ENCODE measurements at places on chromosomes 7 and 10.

DNA sequence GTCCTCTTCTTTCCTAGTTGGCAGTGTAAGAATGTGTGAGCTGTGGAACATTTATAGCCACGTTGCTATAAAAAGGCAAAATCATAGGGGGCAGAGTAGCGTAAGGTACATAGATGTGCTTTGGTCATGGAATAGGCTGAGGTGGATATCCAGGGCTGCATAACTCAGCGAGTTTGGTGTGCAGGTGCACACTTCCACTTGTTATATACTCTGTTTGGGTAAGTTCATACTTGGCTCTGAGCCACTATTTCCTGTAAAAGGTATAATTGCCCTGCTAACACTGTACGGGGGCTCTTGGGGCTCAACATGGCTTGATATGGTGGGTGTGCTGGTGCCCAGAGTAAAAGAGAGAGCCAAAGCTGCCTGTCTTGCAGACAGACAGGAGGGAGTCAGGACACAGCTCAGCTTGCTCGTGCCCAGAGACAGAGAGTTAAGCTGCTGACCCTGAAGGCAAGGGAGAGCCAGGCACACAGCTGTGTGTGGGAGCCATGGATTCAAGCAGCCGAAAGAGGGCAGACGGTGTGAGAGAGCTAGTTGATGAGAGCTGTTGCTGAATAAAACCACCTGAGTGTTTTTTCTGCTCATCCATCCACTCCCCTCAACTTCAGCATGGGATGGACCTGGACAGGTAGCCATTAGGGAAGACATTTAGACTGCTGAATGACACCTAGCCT lies 126.7 kb downstream of the DKK1 start:
- no peak for DNase-seq

GRCh38 chr7:151893405-151893923 lies 16.5 kb upstream of the PRKAG2 start:
- no peak for DNase-seq

DNA sequence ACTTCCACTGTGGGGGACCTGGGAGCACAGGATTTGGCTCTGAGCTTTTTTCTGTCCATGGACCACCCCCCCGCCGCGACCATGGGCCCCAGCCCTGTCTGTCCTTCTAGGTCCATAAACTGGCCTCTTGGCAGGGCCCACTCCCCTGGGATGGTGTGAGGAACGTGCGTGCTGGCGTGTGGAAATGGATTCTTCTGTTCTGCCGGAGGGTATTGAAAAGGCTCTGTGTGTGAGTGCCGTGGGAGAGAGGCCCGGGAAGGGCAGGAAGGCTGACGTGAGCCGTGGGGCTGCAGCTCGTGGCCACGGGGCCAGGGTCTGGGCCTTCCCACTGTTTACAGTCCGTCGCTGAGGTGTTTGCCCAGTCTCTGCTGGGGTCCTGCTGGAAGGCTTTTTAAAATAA lies 123.7 kb downstream of the GRK5 start:
- no peak for DNase-seq

- DNase-seq, result no peak
These were observed 130.7 kb downstream of the PIP4K2A start for GRCh38 chr10:22583683-22584082.

GRCh38 chr7:26375726-26376174 lies 84.1 kb downstream of the SNX10 start:
- DNase-seq, result no peak

DNA sequence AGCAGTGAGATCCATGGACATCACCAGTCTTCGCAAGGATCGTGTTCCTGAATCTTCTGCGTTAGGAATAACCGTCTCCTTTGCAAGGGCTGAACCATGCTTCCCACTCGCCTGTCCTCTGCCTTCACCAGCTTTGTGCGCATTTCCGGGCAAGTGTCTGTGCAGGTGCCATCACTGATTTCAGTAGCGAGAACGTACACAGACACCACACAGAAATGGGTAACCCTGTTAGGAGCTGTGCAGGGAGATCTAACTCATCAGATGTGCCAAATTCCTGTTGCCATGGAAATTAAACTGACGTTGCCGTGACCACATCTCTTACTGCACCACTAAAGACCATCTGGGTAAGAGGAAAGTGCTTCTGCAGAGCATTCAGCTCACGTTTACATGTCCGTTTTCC lies 146.3 kb downstream of the DIP2C start:
- DNase-seq, result peak; percentile 61

DNA sequence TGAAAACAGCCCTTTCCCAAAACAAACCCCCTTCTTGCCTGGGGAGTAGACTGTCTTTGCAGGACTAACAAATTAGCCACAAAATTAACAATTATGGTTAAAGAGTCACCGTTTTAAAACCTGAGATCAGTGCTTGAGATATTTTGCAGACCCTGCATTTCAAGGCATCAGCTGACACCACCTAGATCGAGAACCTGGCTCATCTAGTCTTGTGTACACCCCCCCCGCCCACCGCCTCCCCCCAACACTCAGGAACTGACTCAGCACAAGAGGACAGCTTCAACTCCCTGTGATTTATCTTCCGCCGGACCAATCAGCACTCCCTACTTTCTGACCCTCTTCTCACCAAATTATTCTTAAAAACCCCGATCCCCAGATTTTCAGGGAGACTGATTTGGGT lies 737.1 kb downstream of the PHTF2 start:
- DNase-seq, result no peak

GRCh38 chr10:50392966-50393718 lies 141.8 kb upstream of the ASAH2 start:
- DNase-seq, result no peak

- DNase-seq, result no peak
These were observed 37.3 kb downstream of the MICALL2 start for GRCh38 chr7:1421946-1422345.

DNA sequence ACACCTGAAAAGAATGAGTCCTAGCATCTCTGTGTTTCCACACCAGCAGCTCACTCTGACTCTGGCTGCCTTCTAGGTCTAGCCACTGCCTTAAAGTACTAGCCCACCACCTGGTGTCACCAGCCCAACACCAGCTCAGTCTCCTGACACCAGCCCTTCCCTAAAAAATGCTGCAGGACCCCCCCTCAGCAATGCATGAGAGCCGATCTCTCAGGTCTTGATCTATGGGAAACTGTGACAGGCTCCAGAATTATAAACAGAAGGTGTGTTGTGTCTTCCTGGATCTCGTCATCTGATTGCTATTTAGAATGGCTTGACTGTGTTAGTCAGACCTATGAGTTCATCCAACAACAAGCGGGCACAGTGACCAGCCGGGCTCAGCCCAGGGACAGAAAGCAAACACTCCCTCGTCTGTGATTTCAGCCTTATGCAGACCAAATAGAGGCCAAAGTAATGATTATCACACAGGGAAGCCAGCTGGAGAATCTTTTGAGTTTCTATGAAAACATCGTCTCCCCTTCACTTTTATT lies 66.6 kb downstream of the CUBN start:
- DNase-seq, result no peak

GRCh38 chr7:31890766-31891165 lies 179.4 kb downstream of the PDE1C start:
- no peak for DNase-seq

DNA sequence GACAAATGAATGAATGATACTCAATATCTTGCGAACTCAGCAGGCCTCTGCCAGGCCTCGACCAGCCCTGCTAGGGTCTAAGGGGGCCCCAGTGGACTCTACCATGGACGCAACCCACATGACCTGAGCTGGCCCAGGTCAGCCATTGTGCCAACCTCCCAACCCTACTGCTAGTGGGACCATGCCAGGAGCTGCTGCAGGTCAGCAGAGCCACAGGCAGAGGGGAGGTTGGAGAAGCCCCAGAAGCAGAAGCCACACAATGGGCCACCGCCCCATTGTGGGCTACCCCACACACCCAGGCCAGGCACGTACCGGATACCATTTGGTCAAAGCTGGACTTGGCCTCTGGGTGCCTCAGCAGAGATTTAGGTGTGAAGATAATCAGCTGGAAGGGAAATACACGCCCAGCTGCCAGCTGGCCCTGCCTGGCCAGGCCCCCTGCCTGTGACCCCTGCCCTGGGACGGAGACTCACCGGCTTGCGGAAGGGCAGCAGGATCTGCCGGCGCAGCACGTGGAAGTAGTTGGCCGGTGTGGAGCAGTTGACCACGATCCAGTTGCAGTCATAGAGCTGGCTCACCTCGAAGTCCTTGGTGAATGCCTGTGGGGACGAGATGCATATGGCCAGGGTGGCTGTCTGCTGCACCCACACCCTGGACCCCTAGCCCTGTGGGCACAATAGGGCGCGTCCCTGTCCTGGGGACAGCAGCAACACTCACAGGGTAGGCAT lies 24.5 kb downstream of the OGDHL start:
- peak; percentile 72 for DNase-seq

DNA sequence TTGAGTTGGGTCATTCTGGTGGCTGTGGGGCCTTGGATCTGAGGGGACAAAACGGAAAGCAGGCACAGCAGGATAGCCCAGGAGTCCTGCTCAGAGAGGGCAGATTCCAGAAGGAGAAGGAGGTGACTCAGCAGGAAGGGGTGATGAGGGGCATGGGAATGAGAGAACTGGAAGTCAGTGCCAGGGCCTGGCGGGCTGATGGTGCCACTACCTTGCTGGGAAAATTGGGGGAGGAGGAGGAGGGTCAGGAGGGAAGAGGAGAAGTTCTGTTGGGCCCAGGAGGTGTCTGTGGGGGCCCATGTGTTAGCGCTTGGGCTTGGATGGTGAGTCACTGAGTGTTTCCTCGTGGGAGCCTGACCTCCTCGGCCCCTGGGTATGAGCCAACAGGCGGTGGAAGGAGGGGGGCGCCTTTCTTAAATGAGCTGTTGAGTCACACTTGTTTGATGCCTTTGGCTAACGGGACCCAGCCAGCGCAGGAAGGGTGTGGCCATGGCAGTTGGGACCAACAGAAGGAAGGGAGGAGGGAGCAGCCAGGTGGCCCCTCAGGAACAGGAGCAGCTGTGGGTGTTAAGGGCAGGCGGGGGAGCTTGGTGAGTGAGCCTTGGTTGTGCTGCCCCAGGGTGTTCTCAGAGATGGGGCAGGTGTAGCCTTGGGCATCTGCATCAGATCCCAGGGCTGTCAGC lies 130.0 kb upstream of the BTBD16 start:
- DNase-seq, result peak; percentile 93

DNA sequence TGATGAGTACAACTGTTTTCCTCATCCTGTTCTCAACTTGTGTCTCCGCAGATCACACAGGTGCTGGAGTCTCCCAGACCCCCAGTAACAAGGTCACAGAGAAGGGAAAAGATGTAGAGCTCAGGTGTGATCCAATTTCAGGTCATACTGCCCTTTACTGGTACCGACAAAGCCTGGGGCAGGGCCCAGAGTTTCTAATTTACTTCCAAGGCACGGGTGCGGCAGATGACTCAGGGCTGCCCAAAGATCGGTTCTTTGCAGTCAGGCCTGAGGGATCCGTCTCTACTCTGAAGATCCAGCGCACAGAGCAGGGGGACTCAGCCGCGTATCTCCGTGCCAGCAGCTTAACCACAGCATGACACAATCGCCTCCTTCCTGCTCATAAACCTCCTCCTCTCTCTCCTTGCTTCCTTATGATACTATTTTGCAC lies 126.7 kb upstream of the PRSS58 start:
- no peak for DNase-seq

DNA sequence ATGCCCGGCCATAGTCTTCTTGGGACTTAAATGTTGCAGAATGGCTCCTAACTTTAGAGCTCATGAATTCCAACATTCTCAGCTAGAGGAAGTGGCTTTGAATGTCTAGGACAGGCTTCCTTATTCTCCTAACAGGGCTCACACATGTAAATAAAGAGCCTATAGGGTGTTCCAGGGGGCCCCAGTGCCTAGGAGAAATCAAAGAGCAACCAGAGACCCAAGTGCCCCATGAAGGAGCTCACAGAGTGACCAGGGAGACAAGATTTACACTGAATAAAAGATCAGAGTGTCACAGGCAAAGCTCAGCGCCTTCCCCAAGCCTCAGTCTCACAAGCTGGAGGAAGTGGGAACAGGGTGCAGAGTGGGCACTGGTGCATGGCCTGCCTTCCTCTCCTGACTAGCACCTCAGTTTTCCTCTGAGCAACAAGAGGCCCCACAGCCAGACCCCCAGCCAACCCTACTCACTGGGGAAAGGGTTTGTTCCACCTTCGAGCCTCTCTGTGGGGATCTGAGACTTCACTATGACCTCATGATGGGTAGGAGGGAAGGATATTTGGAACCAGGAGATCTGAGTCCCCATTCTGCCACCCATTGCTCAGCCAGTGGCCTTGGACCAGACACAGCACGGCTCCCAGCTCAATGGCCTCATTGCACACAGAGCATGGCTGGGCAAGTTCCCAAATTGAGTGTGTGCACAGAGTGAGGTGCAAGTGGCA lies 16.0 kb downstream of the TMEM273 start:
- DNase-seq, result no peak

GRCh38 chr7:4725850-4726450 lies 43.9 kb downstream of the FOXK1 start:
- DNase-seq, result no peak

DNA sequence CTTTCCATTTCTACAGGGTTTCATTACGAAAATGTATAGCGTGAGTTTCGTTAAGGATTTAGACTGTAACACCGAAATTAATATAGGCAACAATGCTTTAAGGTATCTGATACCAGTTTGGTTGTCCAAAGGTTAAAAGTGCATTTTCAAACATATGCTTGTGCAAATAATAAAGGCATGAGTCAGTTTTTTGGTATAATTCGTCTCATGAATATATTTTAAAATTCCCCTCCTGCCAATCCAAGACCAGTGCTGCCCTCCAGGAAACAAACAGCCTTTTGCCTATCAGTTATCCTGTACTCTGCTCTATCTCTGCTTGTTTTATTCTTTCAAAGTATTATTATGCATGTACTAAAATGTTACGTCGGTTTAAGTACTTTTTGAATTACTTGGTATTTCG lies 2.0 kb downstream of the LCOR start:
- DNase-seq, result no peak

DNA sequence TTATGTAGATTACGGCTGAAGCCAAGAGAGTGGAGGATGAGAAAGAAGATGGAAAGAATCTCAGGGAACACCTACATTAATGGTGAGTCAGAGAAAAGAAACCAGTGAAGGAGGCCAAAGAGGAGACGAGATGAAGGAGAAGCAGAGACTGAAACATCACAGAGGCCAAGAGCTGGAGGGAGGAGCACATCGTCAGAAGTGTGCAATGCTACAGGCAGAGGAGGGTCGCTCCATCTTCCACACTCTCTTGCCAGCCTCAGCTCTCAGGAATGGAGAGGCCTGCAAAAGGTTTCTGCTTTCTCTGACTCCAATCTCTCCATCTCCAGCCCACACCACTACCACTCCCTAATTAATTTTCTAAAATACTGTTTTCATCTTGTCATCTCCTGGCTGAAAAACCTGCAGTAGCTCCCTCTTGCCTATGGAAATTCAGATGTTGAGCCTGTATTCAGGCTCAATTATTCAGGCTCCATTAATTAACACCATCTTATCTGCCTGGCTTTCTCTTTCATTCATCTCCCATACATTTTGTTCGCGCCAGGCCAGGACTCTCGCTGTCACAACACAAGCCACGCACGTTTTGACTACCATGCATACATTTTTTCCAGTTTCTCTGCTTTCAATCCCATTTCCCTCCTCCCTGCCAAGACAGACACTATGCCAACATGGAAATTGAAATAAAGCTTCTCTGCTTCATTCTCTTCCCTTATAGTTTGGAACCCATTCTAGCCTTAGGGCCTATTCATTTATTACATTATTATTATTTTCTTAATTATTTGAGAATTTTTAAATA lies 165.8 kb downstream of the INHBA start:
- DNase-seq, result no peak

GRCh38 chr7:136015638-136016037 lies 38.5 kb upstream of the MTPN start:
- DNase-seq, result no peak
